Cardiac muscle cell (in vitro differentiated cells and primary cell): ENCODE measurements at places on chromosomes 1 and 21. TPM values are rescaled to one million over a fixed set of nuclear protein-coding genes. Genes with fewer than 3 reads are reported as not detected.

Gene NUF2
- 4.5 and 33.7 TPM in 2 replicates for total RNA-seq

Gene MTF1
- 1.5 and 1.6 TPM in 2 replicates for total RNA-seq

Gene RAB42
- total RNA-seq = 11.7 and 12.5 TPM in 2 replicates

Gene CELA2B
- total RNA-seq = not detected in 2 replicates

Gene RHCE
- total RNA-seq = 1.8 and 2.1 TPM in 2 replicates

Gene PAQR6
- total RNA-seq = 34.5 and 35.7 TPM in 2 replicates

Gene VWA5B1
- 0.27 and 0.39 TPM in 2 replicates for total RNA-seq

Gene KIF14
- 1.3 and 14.2 TPM in 2 replicates for total RNA-seq

Gene TINAGL1
- 10.3 and 11.3 TPM in 2 replicates for total RNA-seq

Gene SPATA45
- total RNA-seq = 2.9 TPM in 1 of 2 replicates, not detected in the other

Gene FMN2
- total RNA-seq = 0.42 and 0.95 TPM in 2 replicates

Gene COA7
- total RNA-seq = 5.6 and 7.6 TPM in 2 replicates

Gene ABCG1
- 4.9 and 5.4 TPM in 2 replicates for total RNA-seq

Gene ERO1B
- total RNA-seq = 2.2 and 3.0 TPM in 2 replicates

Gene FOXD3
- total RNA-seq = not detected in 2 replicates

Gene FOXO6
- total RNA-seq = 9.9 and 18.2 TPM in 2 replicates

Gene OR2T33
- 0.15 TPM in 1 of 2 replicates, not detected in the other for total RNA-seq

Gene IFNLR1
- total RNA-seq = 3.5 and 3.9 TPM in 2 replicates

Gene PLA2G2C
- total RNA-seq = not detected in 2 replicates

Gene ZC3H11A
- 94.6 and 96.3 TPM in 2 replicates for total RNA-seq

Gene LHX8
- total RNA-seq = 0.18 and 0.35 TPM in 2 replicates

Gene BTBD19
- 1.3 and 3.4 TPM in 2 replicates for total RNA-seq
